Activated naive CD4-positive, alpha-beta T cell treated with anti-CD3 and anti-CD28 coated beads, Interleukin-2, amount 50 U/mL, for 16 hours (primary cell): ENCODE measurements at places on chromosomes 4 and X.

GRCh38 chr4:138749303-138749702 lies 266.3 kb upstream of the NOCT start:
- no peak for DNase-seq

- no peak for DNase-seq
These were observed at the start of gene PALLD for GRCh38 chr4:168496834-168497233. Gene PALLD, plus strand, starts transcription at chr4:168497052.

DNA sequence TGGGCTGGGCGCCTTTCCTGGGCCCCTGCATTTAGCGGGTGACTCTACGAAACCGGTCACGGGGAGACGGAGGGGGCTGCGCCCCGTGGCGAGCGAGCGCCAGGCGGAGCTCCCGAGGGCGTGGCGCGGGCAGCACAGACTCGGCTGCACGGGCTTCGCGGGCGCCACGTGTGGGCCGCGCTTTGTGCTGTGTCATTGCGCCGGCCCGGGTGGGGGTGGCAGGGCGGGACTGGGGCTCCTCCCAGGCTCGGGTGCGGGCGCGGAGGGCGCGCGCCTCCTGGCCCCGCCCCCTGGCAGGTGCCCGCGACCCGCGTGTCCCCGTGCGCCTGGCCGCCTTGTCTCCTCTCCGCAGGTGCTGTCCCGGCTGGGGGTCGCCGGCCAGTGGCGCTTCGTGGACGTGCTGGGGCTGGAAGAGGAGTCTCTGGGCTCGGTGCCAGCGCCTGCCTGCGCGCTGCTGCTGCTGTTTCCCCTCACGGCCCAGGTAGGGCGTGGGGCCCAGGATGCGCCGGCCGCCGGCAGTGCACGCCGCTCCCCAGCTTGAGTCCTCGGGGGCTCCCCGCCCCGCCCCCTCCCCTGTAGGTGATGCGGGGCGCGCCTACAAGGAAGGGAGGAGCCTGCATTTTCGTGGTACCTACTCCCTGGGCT lies 651 bp downstream of the UCHL1 start:
- peak; percentile 30 for DNase-seq

DNA sequence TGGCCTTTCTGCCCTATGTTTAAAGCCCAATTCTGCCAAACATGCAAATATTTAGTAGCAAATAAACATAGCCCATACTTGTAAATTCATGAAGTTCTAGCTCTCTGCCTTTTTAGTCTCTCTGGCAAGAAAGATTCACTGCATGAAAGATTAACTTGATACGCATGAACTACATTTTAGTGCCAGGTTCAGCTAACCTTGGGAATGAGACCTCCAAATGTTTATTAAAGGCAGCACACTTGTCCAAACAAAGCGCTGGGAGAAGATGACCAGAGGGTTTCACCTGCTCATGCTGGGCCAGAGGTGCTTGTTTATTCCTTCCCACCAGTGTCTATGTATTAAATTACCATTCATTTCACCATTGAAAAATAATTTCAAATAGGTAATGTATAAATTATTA lies 44.5 kb upstream of the IL1RAPL1 start:
- DNase-seq: no peak

- no peak for DNase-seq
These were observed 105.9 kb upstream of the ADRA2C start for GRCh38 chr4:3660086-3660927.

DNA sequence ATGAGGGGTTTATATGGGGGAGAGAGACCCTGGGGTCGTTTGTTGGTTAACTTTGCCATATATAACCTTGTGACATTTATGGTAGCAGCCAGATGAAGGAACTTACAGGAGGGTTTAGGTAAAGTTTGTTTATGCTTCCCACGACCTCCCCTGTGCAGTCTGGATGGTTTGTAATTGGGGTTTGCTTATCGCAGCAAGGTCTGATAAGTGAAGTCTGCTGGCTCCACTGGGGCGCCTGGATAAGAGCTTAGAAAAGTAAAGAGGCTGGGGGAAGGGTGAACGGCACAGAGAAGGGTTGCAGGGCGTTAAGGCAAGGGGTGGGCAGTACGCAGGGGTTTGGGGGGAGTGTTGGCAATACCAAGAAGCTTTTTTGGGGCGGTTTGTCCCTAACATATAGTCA lies 98.7 kb downstream of the KDM6A start:
- no peak for DNase-seq

DNA sequence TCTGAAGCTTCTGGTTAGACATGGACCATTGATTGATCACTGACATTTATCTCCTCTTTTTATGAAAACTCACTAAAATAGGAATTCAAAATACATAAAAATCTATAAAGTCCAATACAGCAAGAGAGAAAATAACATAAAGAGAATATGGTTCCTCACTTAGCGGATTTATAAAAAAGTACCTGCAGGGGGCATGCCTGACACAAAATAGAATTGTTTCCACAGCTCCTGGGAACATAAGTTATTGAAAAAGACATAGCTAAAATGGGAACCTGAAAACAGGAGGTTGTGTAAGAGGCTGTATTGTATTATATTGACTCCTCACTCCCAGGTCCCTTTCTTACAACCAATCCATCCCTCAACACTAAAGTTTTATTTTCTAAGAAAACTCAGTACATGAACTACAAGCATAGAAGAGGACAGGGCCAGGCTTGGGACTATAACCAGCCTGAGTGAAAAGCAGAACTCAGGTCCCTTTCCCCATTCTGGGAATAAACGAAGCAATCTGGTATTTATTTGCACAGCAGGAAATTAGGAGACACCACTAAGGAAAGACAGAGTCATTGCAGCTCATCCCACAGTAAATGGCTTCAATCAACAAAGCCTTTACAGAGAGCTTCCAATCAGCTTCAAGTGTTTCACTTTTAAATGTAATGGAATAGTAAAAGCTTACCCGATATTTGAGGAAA lies 121.1 kb upstream of the NDST4 start:
- no peak for DNase-seq

DNA sequence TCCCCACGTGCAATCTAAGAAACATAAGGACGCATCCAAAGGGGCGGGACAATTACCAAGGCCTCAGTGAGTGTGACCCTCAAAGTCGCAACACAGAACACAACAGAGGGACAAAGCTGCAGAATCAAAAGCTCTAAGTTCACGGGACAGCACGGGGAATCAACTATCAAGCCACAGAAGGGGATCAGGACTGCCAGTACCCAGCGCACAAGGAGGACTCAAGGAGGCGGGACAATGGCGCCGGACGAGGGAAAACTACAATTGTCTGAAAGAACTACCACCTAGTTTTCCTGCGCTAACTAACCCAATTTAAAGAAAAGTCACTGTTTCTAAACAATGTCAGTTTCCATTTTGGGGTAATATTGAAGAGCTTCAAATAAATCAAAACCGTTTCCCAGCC lies 1.3 kb downstream of the FAM53A start:
- DNase-seq: no peak

DNA sequence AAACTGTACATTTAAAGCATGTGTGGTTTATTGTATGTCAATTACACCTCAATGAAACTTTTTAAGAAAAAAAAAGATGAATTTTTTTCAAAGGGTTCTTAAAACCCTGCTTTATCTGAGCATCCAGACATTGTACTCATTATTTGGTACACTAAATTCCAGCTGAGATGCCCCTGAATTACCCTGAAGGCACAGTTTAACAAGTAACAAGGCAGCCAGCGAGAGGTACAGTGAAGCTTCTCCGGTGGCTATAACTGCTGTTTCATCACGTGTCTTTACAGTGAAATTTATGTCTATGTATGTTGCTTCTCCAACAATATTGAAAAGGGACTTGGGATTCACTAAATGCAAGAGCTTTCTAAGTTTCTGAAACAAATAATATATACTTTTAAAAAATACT lies 15.8 kb downstream of the SLC7A11 start:
- no peak for DNase-seq

DNA sequence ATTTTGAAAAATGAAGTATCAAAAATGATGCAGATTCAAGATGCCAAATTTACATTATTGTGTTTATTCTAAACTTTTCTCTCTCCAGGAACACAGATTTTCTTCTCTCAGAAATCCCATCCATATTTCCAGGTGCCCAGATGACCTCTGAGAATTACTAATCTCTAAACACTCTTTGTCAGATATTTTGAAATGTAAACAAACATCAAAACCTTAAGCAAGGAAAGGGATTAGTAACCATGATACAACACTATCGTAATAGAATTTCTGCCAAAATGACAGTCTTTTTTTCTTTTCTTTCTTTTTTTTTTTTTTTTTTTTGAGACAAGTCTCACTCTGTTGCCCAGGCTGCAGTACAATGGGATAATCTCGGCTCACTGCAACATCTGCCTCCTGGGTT lies 76.7 kb downstream of the PDS5A start:
- no peak for DNase-seq

DNA sequence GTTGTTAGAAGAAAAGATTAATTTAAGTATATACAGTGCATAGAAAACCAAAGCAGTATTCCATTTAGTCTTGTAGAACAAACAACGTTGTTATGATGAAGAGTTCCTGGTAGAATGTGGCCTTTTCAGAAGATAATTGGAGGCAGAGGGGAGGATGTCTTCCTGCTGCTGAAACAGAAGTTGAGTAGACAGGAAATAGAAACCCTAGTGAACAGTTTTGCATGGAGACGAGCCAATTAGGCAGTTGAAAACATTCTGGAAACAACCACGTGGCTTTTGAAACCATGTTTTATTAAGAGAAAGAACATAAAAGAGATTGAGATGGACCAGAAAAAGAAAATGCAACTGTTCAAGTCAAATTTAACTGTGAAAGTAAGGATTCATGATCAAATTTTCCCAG lies 325.2 kb downstream of the CAMK2D start:
- DNase-seq: no peak

DNA sequence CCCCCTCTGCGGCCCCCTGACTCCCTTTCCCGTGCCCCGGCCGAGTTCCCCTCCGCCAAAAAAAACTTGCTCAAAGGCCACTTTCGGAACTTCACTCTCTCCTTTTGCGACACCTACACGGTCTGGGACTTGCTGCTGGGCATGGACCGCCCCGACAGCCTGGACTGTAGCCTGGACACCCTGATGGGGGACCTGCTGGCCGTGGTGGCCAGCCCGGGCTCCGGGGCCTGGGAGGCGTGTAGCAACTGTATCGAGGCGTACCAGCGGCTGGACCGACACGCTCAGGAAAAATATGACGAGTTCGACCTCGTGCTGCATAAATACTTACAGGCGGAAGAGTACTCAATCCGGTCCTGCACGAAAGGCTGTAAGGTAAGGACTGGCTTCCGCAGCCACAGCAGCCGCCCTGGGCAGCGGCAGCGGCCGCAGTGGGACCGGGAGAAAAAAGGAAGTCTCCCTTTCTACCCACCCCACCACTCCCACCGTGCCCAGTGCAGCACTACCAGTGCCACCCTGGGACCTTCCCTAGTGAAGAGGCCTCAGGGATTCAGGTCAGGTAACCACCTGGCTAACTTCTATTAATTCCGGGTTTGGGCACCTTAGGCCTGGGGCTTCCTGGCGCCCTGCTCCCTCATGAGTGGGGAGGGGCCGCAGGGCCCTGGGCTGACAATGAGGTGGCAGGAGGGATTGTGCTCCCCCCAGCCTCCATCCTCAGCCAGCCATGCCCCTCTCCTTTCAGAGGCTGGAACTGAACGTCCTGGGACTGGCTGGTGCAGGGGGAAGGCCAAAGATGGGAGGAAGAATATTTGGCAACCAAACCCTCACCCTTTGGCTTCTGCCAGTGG lies 1.9 kb downstream of the NALF2 start:
- no peak for DNase-seq

- DNase-seq: no peak
These were observed 27.7 kb downstream of the HERC3 start for GRCh38 chr4:88619971-88620370.

DNA sequence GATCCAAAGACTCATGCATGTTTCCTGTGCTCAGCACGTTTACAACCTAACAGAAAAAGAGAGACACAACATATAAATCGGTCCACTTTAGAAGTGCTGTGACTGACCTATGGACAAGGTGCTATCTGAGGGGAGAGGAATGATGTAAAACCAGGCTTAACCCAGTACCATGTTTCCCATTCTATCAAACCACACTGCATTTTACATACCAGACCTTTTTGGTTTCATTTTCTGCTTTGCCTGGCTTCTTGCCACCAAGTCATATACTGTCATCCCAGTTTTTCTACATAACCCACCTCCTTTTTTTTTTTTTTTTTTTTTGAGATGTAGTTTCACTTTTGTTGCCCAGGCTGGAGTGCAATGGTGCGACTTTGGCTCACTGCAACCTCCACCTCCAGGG lies 82.2 kb downstream of the KLF8 start:
- no peak for DNase-seq

DNA sequence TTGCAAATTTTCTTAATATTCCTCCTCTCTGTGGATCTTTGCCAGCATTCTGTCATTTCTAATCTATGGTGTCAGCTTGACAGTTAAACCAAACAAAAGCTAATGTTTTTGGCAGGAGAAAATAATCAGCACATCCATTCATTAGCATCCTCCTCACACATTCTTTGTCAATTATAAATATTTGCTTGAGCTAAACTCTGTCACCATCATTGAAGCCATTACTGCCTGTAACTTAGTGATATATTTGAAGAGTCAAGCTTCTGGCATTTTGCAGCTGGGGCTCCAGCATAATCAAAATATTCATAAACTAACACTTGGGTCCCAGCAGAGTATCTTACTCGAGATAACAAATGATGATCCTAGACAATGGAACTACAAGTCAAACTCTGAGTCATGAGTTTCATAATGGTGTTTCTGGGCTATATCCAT lies 126.1 kb downstream of the EIF4E start:
- no peak for DNase-seq

- DNase-seq: no peak
These were observed 14.3 kb downstream of the PCDH19 start for GRCh38 chrX:100395781-100396180.

GRCh38 chrX:71579136-71579989 lies 1.1 kb downstream of the GCNA start:
- DNase-seq: no peak

- no peak for DNase-seq
These were observed 51.4 kb downstream of the OTC start for GRCh38 chrX:38403834-38404233.
